Heart left ventricle (tissue), 16 donors: ENCODE measurements at places on chromosomes 7 and 10.

- no peak for DNase-seq
- H3K4me1 ChIP-seq, result peaks cover 65% of the 10 kb centered on the region
- no peaks in the 10 kb centered on the region for H3K27me3 ChIP-seq
- H3K27ac ChIP-seq, result peak overlapping the region; percentile 85
These were observed 6.7 kb downstream of the KIAA1217 start for GRCh38 chr10:24215603-24216002.

DNA sequence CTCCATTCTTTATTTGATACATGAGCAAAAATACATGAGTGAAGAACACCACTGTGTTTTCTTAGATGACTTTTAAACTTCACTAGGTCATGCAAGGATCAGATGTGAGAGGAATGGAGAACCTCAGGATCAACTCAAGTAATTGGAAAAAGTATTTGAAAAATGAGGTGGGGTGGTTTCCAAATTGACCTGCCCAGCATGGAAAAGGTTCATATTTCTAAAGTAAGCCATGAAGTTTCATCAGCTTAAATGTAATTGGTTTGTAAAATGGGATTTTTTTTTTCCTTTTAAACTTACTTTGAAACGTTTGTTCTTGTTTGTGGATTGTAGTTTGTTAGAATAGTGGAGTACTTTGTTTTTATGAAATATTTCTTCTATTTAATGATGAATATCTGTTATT lies 134.8 kb downstream of the MLLT10 start:
- peaks cover 6% of the 10 kb centered on the region for H3K36me3 ChIP-seq
- H3K27ac ChIP-seq, result no peak overlapping the region
- DNase-seq, result no peak
- H3K4me1 ChIP-seq, result peaks cover 3% of the 10 kb centered on the region
- H3K27me3 ChIP-seq, result no peaks in the 10 kb centered on the region

GRCh38 chr10:21525367-21526187 lies at the start of gene SKIDA1:
Gene SKIDA1 (minus strand): TSS chr10:21525682. CDS start chr10:21517822, 7,860 bp downstream.
- H3K36me3 ChIP-seq, result no peaks in the 10 kb centered on the region
- peak within 1 kb of the TSS; percentile 73 for H3K4me3 ChIP-seq
- no peaks in the 10 kb centered on the region for H3K27me3 ChIP-seq
- peak; percentile 89 for DNase-seq
- peaks cover 17% of the 10 kb centered on the region for H3K4me1 ChIP-seq

DNA sequence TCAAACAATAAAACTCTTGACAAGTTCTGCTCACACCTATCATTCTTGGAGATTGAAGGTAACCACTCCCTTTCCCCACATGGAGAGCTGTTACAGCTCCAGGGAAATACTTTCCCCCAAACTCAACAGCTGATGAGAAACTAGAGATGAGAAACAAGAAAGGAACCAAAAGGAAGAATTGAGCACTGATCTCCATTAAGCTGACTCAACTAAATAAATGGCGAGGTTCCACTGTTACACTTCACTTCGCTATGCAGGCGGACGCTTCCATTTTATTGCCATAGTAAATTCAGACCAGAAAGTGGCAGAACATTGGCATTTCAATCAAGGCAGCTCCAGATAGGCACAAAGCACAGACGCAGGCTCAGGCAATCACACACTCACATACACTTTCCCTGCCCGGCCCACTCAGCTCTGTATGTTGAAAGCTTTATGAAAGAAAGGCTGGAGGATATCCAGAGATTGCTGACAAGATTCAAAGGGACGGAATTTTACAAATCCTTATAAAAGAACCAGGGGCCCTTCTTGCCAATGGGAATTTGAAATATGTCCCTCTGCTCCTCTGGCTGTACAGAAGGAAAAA lies 11.5 kb upstream of the YAE1 start:
- no peaks in the 10 kb centered on the region for H3K36me3 ChIP-seq
- no peaks in the 10 kb centered on the region for H3K4me1 ChIP-seq
- no peaks in the 10 kb centered on the region for H3K27me3 ChIP-seq
- no peak overlapping the region for H3K27ac ChIP-seq
- H3K4me3 ChIP-seq, result no peak overlapping the region
- DNase-seq, result no peak
